ENCODE measurements at places on chromosomes 2 and 18.

GRCh38 chr2:48412443-48413250 is 117.3 kb upstream of the STON1 start:
- DNase-seq, result no peak

DNA sequence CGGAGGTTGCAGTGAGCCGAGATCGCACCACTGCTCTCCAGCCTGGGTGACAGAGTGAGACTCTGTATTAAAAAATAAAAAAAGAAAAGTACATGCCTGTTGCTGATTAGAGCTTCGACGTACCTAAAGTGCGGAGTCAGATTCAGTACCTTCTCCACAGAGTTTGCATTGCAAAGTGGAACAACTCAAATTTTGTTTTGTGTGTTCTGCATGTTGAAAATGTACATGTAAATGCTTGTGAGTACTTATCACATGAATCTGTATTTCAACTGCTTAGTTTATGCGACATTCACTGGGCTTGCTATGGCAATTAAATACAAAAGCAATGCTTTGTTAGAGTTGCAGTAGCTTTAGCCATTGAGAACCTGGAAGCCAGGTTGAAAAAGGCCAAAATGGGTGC is 36.4 kb downstream of the ACTR2 start:
- no peak for DNase-seq

DNA sequence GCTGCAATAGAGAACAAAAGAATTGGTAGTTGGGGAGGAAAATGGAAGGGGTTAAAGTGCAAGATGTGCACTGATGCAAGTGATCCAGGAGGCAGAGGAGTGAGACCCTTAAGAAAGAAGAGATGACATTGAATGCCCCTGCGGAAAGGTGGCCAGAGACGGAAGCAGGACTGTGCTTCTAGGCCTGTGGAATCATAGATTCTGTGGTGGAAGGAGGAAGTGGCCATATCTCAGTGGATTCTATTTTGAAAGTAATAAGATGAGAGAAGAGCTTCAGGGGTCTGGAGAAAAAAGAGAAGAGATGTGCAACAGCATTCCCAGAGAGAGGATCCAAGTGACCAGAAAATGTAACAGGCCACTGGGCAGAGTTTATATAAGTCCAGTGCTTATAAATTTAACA is 18.6 kb upstream of the GYPC start:
- no peak for DNase-seq

DNA sequence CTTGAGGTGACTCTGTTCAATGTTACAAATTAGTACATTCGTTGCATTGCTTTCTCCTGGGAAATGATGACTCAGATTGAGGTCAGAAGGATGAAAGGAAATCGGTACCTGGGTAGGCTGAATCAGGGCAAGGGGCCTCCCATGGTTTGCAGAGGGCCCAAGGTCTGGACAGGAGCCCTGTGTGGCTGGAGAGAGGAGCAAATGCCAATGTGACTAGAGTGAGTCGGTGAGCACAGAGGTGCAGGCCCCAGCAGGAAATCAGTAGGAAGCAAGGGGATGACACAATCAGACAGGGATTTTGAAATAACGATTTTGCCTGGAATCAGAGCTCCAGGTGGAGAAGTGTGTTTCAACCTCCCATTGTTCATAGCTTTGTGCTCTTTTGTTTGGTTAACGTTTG is 118.9 kb downstream of the CCDC102B start:
- DNase-seq, result peak; percentile 74

GRCh38 chr18:36460324-36460850 is 162.9 kb downstream of the FHOD3 start:
- no peak for DNase-seq

DNA sequence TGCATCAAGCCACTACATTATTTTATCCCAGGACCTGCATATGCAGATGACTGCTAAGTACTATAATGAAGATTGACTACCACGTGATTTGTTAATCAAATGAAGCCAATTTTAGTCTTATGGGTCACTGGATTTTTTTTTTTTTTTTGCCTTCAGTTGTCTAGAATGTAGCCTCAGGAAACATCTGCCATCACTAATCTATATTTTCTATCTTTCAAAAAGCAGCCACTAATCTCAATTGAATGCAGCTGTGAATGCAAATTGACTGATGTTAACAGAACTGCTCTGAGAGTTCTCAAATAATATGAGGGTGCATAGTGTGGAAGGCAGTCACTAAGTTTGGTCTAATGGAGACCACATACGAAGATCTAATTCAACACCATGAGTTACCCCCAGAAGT is 106.3 kb downstream of the ABCA12 start:
- no peak for DNase-seq

DNA sequence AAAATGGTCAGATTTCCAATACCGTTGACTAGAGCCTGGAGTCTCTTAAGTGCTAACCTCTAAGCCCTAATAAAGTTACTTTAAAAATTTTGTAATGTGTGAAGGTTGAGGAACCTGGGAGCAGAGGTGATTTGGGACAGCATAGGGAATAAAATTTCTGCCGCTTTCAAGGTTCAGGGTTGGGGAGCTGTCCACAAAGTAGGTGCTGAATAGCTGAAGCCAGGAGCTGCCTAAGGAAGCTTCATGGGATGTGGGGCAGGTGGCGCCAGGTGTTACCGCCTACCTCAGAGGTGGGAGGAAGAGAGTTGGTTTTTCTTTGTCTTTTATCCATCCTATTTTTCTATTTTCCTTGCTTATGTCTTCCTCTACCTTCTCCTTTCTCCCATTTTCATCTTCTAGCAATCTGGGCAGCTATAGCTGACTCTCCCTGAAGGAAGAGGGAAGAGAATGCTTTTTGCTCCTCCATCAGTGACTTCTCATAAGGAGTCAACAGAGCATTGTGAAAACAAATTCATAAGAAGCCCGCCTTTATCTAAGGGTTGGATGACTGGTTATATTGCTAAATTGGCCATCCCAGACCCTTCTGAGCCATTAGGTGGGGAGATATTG is 178.7 kb downstream of the CLIP4 start:
- DNase-seq, result no peak

- DNase-seq, result no peak
Observed at GRCh38 chr2:74659462-74659861, 5.4 kb downstream of the SEMA4F start.

DNA sequence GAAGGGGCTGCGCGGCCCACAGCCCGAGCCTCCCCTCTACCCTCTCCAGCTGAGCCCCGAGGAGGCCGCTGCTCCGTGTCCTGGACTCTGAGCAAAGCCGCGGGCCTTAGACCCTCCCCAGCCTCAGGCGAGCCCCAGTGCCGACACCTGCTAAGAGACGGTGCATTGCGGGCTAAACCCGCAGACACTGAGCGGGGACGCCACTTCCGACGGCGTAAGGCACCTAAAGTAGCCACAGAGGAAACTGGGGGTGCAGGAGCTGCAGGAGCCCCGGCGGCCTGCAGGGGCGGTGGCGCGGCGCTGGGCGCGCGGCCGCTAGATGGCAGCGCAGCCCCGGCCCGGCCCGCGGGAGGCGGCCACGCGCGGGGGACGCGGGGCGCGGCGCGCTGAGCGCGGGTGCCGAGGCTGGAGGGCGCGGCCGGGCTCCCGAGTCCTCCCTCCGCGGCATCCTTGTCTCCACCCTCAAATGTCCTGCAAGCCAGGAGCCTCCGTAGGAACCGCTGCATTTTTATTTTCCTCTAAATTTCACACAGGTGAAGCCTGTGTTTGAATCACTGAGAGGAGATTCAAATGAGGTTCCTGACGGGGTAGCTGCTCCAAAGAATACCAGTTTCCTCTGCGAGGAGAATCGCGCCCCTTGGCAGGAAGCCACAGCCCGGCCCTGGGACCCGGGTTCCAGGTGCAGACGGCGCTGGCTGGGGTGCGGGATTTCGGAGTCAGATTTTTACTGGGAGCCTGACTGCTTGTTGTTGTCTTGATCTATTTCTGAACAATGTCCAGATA is 650.5 kb downstream of the GALR1 start:
- no peak for DNase-seq

DNA sequence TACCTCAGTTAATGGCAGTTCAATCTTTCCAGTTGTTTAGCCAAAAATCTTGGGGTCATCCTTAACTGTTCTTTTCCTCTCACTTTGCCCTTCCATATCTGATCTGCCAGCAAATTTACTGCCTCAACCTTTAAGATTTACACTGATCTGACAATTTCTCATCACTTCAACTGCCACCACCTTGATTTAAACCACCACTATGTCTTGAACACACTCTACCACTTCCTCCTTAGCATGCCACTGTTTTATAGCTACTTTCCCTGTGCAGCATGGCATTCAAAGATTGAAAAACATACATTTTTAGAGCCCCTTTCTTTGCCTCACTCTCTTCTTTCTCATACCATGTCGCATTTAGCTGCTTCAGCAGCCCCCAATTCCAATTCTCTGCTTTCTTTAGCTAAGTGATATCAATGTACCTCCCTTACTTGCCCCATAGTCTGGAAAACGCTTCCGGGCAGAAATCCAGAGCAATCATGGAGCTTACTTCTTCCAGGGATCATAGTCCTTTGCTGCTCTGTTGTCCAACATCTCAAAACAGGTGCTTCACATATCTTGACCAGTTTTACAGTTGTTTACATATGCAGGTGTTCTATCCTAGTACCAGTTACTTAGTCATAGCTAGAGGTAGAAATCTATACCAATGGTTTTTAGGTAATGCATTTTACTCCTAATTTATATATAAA is 10.9 kb downstream of the PGAP1 start:
- no peak for DNase-seq

DNA sequence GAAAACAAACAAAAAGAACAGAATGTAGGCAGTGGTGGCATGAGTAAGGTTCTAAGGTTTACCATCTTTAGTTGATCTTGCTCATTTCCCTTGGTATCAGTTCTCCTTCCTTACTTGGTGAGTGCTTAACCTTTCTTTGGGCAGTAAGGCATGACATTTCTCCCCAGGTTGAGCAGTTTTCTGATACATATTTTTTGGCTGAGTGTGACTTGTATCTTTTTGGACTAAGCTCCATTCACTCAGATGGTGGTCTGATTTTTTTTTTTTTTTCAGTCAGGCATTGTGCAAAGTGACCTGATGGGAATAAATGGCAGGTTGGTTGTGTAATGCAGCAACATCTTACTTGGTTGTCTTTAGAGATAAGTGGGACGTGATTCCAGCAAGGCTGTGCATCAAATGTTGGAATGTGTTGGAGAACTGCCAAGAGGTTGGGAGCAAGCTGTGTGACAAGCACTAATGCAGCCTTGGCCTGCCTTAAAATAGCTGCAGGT is 15.1 kb downstream of the SPTBN1 start:
- peak; percentile 95 for DNase-seq

- no peak for DNase-seq
Observed at GRCh38 chr2:162265666-162266459, 22.6 kb upstream of the FAP start.

GRCh38 chr2:75959724-75960471 is 249.2 kb upstream of the GCFC2 start:
- no peak for DNase-seq
